ENCODE measurements at places on chromosomes 6 and 20.

DNA sequence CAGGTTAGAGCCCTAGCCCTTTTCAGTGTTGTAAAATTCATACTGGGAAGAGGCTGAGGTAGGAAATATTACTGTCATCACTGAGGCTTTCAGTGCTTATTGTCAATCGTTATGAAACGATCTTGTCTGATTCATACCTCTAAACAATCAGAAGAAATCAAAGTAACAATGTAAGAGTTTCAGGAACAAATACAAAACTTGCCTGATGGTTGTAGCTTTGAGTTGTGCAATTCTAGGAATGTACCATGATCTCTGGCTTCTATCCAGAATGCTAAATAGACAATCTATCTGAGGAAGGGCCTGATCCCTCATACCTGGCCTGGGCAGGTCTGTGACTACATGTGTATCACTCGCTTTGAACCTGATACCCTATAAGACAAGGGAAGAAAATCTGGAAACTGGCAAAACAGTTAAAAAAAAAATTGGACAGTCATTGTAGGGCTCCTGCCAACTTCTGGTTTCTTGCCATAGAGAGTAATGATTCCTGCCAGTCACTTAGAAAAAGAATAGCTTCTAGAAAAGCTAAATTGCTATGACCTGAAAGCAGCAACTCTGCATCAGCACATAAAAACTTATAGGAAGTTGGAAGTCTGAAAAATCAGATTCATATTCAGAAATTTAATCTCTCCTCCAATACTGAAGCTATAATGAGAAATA, 234.7 kb downstream of the BTBD9 start:
- DNase-seq: no peak

DNA sequence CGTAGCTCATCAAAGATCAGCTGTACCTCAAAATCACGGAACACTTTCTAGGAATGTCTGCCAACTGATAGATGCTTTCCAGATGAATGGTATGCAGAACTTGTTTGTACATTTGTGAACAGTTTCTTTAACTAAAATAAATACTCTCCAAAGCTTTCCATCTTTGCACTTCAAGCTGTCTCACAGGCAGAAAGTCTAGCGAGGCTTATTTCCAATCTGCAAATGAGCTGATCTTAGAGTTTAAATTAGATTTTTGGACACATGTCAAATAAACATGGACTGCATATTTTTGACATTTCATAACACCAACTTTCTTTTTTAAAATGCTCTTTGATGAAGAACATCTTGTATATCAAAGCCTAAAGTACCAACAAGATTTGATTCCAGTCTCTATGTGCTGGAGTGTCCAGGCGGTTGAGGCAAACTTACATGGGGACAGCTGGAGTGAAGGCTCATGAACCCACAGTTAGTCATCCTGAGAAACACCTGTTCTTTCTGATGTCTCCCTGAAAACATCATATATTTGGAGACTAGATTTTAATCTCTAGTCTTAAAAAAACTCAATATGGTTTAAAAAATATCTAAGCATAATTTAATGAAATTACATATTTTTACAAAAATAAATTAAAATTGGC, 268.6 kb upstream of the AGPAT4 start:
- no peak for DNase-seq

DNA sequence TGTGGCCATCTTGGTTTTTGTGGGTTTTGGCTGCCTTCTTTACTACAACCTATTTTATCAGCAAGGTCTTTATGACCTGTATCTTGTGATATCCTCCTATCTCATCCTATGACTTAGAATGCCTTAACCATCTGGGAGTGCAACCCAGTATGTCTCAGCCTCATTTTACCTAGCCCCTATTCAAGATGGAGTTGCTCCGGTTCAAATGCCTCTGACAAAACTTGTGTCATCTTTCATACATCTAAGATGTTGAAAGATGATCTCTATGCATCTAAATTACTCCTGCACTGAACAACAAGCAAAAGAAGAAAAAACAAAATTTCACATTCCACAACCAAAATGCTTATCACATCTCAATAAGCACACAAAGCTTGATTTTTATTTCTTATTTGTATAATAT, 129.5 kb upstream of the CNR1 start:
- no peak for DNase-seq

DNA sequence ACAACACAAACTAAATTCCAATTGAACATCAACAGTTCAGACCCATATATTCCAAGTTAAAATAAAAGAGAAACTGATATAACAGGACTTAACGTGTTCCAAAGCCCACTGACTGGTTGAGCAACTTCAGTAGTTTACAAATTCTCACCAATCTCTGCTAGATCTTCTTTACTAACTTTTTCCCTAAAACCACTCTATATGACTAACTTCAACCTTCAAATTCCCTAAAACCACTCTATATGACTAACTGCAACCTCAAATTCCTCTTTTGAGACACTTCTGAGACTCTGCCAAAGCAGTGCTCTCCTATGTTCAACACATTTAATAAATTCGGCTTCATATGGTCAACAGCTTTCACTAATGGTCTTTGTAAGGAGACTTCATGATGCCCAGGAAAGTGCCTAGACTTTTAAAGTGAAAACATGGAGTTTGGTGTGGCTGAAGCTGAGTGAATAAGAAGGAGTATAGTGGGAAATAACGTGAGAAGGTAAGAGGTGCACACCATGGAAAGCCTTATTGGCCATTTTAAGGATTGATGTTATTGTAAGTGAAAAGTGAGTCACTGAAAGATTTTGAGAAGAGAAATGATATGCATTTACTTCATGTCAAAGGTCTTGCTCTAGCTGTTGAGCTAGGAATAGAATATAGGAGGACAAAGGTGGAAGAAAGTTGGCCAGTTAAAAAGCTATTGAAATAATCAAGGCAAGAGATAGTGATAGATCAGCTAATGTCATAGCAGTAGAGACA, 134.0 kb upstream of the HCRTR2 start:
- no peak for DNase-seq

GRCh38 chr20:7637184-7637583, 303.1 kb downstream of the HAO1 start:
- DNase-seq: no peak

DNA sequence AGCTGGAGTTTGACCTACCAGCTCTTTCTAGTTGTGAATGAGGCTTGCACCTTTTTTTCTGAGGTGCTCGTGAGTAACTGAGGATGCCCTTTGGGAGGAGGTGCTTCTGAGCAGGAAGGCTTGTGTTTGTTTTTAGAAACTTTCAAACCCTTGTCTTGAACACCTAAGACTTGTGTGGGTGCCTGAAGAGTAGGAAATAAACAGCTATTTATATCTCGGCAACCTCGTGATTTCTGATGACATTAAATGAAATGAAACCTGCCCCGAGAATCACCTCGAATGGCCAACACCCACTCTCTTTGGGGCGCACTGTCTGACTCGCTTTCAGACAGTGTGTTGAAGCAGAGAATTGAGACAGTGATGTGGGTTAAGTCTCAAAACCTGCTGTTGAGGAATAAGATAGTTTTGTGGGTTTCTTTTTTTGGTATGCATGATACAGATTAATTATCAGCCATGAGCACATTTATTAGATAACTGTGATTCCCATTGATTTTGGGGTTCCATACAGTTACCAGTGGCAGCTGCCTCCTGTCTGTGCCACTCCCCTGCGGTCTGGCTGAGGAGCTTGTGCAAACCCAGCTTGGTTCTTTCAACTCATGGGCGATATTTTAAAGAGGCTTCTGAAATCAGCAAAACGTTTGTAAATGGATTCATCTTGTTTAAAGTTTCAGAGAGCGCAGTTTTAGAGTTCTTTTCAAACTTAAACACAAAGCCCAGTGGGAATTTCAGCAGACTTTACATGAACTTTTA, 8.4 kb downstream of the IRF4 start:
- DNase-seq: no peak

GRCh38 chr6:13641315-13641714, 26.2 kb downstream of the NOL7 start:
- DNase-seq: no peak

DNA sequence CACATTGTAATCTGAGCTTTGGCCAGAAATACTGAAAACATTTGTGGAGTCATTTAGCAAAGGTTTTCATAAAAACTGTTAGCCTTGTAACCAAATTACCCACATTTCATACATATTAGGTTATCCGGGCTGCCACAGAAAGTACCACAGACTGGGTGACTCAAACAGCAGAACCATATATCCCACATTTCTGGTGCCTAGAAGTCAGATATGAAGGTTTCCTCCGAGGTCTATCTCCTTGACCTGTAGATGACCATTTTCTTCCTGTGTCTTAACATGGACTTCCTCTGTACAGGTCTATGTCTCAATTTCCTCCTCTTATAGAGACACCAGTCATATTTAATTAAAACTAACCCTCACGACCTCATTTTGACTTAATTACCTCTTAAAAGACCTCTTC, 49.5 kb upstream of the SMIM28 start:
- no peak for DNase-seq

DNA sequence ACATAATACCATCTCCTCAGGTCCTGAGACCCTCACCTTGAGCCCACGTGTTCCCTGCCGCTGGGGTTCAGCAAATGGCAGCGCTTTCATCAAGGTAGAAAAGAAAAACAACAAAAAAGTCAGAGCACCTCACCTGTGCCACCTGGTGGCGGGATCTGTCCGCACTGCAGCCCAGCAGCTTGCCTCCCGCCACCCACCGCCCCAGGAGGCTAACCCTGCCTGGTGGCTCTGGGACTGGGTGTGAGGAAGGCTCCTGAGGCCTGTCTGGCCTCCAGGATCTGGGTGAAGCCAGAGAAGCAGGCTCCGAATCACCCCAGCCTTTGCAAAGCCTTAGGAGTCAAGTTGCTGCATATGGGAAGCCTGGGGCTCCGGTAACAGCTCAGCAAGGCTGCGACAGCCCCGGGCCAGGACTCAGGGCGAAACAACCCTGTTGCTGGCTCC, 270.8 kb downstream of the BMP7 start:
- DNase-seq: no peak

- no peak for DNase-seq
These were observed 659 bp downstream of the PRDM1 start for GRCh38 chr6:106086814-106087175.

DNA sequence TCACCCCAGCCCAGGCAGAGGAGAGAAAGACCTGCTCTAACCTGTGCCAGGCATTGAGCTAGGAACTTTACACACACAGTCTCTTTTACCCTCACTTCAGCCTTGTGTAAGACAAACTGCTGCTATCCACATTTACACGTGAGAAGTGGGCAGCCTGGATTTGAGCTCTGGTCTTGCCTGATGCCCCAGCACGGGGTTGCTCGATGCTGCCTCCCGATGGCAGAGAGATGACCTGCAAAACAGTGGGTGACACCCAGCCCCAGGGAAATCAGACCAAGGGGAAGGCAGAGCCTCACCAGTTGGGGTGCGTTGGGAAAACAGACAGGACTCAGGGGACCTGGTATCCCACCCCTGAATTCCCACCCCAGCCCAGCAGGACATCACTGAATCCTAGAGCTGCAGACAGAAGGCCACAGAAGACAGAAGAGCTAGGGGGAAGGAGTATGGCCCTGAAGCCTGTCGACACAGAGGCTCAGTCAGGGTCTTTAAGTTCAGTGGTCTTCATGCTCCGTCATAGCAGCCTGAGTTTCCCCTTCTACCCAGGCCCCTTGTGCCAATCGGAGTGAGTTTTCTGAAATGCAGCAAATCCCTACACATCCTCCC, 990 bp downstream of the BPI start:
- DNase-seq: no peak

GRCh38 chr6:24909241-24910216, 26.2 kb downstream of the RIPOR2 start:
- no peak for DNase-seq

GRCh38 chr20:13173201-13173600, 47.9 kb upstream of the ISM1 start:
- DNase-seq: no peak

All from stimulated activated CD4-positive, alpha-beta T cell treated with anti-CD3 and anti-CD28 coated beads, Interleukin-15, amount 100 ng/mL, for 1 hour (primary cell).